Stimulated activated CD8-positive, alpha-beta memory T cell treated with anti-CD3 and anti-CD28 coated beads, Interleukin-7, amount 100 ng/mL, for 4 hours (primary cell): ENCODE measurements at places on chromosomes 12 and 14.

DNA sequence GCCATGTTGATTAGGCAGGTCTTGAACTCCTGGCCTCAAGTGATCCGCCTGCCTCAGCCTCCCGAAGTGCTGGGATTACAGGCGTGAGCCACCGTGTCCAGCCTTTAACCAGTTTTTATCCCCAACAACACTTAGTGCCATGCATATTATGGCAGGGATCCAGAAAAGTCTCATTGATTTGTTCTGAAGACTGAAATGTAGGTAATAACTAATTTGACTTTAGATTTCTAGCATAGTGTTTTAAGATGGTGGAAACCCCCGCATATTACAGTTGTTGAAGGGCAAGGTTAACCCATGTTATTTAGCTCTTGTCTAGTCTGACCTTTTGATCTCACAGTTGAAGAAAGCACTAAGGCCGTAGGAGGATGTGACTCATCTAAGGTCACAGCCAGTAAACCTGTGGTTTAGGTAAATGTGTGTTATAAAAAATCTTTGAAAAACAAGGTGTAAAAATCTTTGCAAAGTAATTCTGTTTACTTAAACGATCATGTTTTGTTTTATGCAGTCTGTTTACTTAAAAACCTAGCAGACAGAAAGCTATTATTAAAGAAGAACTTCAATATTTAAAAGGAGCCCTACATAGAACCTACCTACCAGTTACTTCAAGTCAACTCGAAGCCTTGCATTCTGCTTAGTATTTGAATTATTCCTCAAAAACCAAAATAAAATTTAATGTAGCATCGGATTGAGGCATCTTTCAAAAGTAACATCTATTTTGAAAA is 24.8 kb downstream of the BICDL1 start:
- DNase-seq = peak; percentile 60

- DNase-seq = no peak
These were observed 365 bp upstream of the ABHD4 start for GRCh38 chr14:22597771-22598098.

- DNase-seq = no peak
These were observed 85.6 kb downstream of the NAV3 start for GRCh38 chr12:77916276-77916675.

DNA sequence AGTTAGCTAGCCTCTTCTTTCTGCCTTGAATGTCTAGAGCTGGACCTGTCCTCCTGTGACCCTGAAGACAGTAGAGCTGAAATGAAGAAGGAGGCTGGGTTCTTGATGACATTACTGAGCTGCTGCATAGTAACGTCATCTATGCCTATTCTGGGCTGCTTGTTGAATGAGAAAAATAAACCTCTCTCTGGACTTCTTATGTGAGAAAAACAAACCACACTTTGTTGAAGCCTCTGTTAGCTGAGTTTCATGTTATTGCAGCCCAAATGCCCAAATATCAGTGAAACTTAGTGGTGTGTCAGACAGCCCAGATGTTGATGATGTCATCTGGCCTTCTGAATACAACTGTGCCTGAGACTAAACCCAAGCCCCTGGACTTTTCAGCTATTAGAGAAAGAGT is 67.0 kb upstream of the MAX start:
- DNase-seq = no peak

DNA sequence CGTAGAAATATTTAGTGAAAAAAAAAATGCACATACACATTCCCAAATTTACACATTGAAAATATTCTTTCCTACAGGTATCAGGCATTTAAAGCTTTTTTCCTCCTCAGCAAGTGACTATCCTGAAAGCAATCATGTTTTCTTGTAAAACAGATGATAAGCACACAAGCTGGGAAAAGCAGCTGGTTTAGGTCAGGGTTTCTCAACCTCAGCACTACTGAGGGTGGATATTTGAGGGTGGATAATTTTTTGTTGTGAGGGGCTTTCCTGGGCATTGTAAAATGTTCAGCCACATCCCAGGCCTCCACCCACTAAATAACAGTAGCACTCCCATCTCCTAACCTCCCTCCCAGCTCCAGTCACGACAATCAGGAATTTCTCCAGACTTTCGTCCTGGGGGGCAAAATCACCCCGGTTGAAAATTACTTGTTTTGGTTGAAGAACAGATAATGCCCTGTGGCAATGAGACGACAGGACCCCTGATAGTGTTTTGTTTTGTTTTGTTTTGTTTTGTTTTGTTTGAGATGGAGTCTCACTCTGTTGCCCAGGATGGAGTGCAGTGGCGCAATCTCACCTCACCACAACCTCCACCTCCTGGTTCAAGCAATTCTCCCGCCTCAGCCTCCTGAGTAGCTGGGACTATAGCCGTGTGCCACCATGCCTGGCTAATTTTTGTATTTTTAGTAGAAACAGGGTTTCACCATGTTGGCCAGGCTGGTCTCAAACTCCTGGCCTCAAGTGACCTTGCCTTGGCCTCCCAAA is 15.0 kb upstream of the NT5DC3 start:
- no peak for DNase-seq

DNA sequence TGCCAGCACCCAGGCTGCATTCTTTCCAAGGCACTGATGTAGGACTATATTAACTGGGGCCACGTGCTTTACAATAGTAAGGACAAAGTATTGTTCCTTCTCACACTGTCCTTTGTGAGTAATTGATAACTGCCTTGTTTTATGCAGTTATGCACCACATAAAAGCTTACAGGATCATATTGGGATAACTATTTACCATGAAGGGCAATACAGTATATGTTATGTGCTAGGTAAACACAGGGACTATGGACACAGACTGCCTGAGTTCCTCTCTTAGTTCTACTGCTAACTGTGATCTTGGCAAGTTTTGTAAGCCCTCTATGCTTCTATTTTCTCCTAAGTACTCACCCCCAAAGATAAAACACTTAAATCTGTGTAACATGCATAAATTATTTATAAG is 183.7 kb downstream of the NOVA1 start:
- no peak for DNase-seq

DNA sequence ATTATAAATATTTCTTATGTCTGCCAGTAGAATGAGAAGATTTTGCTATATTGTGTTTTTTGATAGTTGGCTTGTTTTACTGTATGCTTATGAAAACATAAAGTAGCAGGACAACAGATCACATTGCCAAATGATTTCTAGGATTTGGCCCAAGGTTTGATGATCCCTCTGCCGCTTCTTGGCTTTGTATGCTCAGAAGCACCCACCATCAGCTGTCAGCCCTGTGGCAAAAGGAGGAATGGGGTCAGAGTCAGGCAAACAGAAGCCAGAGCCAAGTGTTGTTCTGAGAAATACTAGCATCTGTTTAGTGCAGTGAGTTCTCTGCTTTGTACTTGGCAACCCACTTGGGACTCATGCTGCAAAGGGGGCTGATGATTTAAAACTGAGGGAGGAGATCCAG is 152.2 kb downstream of the PDE3A start:
- no peak for DNase-seq

- DNase-seq = no peak
These were observed 50.5 kb upstream of the DACT1 start for GRCh38 chr14:58587271-58587670.

GRCh38 chr12:98403936-98404335 is 111.5 kb upstream of the TMPO start:
- no peak for DNase-seq

- no peak for DNase-seq
These were observed 26.4 kb upstream of the FGF6 start for GRCh38 chr12:4472046-4472445.

- DNase-seq = no peak
These were observed 75.6 kb upstream of the FLRT2 start for GRCh38 chr14:85454226-85454813.

- DNase-seq = no peak
These were observed 89.7 kb upstream of the CCDC198 start for GRCh38 chr14:57583396-57583795.

GRCh38 chr14:96039633-96040311 is 610 bp downstream of the C14orf132 start:
- no peak for DNase-seq

DNA sequence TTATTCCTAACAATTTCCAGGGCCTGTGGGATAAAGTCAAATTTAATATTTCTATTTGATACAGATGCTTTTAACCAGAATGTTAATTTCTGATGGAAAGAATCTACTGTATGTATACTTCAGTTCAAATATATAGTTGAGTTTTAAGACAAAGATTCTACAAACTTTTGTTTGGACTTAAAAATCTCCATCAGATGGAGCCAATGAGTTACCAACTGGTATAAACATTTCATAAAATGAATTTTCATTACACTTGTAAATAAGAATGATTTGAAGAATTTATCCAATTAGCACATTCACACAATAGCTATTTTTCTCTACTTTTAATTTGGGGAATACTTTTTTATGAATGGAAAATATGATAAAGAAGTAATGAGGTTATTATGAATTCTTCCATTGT is 425.2 kb upstream of the MIS18BP1 start:
- no peak for DNase-seq

DNA sequence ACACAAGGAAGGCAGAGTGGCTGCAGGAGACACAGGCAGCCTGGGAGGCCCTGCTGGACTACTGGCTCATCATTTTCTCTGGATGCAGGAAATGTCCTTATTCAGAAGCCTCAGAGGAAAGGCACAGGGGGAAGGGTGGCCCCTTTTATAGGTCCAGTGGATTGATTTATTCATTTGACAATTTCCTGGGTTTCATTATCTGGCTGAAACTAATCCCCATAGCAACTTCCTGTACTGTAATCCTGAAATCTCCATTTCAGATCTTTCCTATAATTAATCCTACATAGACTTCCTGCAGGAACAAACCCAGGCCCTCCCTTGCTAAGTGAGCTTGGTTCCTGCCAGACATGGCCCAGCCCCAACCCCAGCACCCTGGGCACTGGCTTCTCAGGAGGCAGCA is 23.0 kb downstream of the KRT76 start:
- DNase-seq = no peak

DNA sequence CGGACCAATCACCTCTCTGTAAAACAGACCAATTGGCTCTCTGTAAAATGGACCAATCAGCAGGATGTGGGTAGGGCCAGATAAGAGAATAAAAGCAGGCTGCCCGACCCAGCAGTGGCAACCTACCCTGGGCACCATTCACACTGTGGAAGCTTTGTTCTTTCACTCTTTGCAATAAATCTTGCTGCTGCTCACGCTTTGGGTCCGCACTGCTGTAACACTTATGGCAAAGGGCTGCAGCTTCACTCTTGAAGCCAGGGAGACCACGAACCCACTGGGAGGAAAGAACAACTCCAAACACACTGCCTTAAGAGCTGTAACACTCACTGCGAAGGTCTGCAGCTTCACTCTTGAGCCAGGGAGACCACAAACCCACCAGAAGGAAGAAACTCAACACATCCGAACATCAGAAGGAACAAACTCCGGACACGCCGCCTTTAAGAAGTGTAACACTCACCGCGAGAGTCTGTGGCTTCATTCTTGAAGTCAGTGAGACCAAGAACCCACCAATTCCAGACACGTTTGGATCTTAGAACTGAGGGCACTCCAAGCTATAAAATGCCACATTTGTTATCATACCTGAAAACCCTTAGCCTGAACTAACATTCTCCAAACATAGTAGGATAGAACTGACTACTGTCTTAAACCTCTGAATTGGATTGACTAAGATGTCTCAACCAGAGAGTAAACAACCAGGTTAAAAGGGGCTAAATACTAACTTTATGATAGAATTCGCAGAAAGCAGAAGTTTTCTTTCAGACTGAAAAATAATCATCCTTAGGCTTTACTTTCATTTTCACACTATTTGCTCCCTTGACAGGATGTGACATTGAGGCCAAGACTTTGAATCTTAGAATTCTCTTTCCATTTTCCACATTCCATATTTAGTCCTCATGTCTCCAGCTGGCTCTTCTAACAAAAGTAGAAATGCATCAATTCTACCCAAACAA is 33.6 kb downstream of the CDKL1 start:
- peak; percentile 17 for DNase-seq

- no peak for DNase-seq
These were observed 39.1 kb downstream of the CORO1C start for GRCh38 chr12:108691998-108692808.

DNA sequence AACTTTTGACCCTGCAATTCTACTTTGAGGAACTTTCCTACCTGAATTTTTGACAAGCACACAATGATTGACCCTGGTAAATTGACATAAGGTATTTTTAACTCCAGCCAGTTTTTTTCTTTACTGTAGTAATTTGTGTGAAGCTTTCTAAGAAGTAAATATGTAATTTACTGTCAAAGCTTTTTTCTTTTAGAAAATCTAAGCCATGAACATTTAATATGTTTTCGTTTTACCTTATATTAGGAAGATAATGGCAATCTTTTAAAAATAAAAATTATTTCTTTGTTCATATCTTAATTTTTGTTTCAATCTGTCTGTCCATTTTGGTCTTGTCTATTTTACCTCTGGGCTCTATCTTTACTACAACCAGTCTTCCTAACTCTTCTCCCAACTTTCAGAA is 279.9 kb downstream of the FBXL14 start:
- DNase-seq = no peak

- DNase-seq = no peak
These were observed 17.4 kb downstream of the CNOT2 start for GRCh38 chr12:70260646-70261045.

GRCh38 chr14:95811813-95812212 is 64.8 kb upstream of the TUNAR start:
- no peak for DNase-seq

- no peak for DNase-seq
These were observed 51.8 kb downstream of the ISCA2 start for GRCh38 chr14:74545386-74545785.

DNA sequence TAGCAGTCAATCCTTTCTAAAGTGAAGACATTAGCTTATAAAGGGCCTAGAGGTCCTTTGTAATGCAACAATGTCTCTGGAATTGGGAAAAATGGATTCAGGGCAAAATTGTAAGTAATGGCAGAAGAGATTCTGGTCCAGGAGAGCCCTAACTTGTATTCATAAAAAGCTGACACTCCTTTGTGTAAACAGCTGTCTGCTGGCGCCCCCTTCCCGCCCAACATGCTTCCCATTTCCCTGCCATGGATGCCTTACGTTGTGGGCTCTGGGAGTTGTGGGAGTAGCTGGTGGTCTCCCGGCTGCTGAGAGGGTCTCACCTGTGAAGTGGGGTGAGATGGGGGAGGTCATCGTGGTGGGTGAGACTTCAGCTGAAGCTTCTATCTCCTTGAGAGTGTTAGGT is 2.3 kb downstream of the ACRBP start:
- DNase-seq = no peak

- peak; percentile 68 for DNase-seq
These were observed at the start of gene EMP1 for GRCh38 chr12:13196130-13196921. TSS of gene EMP1 (plus strand) at chr12:13196726. CDS start at chr12:13211511, 14,785 bp downstream.

GRCh38 chr12:16349131-16349460 is 1.7 kb downstream of the MGST1 start:
- no peak for DNase-seq

GRCh38 chr14:101078892-101079221 is 175.3 kb upstream of the RTL1 start:
- no peak for DNase-seq

DNA sequence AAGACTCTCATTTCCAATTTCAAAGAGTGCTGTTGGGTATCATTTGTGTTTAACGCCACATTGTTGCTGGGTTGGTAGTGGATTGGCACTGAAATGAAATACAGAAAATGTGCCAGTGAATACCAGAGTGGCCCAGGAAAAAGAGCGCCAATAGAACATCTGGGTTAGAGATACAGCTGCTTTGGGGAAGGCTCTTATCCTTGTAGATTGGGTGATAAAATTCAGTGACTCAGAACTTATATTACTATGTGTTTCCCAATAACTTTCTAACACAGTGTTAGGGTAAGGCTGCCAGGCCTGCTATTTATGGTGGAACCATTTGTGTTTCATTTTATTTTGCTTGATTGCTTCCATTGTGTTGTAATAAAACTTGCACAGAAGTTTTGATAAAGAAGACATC is 168.2 kb upstream of the SSTR1 start:
- no peak for DNase-seq

- no peak for DNase-seq
These were observed 262.3 kb upstream of the GRIP1 start for GRCh38 chr12:66941150-66941549.

GRCh38 chr14:32083315-32083624 is 6.2 kb downstream of the ARHGAP5 start:
- DNase-seq = no peak
